ENCODE measurements at places on chromosomes 6 and 20. TPM values are rescaled to one million over a fixed set of nuclear protein-coding genes. Genes with fewer than 3 reads are reported as not detected.

GPX5 gene
- not detected for total RNA-seq

HLA-DOA gene
- 7.3 TPM for total RNA-seq

DNA sequence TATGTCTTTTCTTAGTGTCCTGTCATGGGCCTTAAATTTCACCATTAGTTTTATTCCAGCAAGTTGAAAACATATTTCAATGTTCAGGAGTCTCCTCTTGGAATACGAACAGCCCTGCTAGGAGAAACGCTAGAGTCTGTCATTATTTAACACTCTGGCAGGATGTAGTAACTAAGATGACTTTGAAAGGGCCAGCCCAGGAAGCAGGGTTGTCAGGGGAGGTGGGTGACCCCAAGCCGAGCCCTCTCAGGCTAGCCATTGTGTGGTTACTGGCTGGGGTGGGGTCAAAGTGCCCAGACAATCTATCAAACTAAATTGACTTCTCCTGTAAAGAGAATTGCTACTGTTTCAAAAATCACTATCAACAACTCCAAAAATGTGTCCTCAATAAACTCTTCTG, 67.8 kb downstream of the LY86 start:
- DNase-seq = no peak

DNA sequence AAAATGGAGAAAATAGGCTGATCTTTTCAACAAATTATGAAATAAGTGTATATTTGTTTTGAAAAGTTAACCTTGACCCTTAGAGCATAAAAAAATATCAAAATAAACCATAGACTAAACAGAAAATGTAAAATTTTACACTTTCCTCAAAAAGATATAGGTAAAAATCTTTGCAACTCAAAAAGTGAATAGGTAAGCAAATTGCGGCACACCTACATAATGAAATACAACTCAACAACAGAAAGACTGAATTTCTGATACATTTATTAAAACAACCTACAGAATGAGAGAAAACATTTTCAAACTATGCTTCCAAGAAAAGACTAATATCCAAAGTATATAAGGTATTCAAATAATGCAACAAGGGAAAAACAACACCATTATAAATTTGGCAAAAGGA, 425.7 kb upstream of the KHDRBS2 start:
- no peak for DNase-seq

GRCh38 chr6:139644821-139645220, 270.4 kb upstream of the CITED2 start:
- no peak for DNase-seq

LGSN gene
- total RNA-seq = not detected

GRCh38 chr6:138692978-138693909, 80.3 kb upstream of the CCDC28A start:
- DNase-seq = peak; percentile 62

DNA sequence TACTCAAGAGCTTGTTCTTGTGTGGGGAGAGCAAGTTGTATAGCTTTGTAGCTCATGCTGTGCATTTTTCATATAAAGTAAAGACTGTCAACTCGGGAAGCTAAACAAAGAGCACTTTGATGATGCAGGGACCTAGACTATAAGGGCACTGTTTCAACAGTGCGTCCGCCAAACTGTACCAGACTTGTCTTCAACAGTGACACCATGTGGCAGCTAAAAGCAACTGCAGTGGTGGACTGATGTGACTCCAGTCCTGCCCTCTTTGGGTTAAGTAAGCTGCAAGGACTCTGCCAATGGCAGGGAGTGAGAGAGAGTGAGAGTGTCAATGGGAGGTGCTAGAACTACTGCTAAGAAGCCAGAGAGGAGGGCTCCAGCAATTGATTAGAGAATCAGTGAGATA, 48.1 kb upstream of the MC3R start:
- DNase-seq = no peak

PCNA gene
- 77.1 TPM for total RNA-seq

GRCh38 chr6:106060167-106060566, 26.0 kb upstream of the PRDM1 start:
- DNase-seq = no peak

KHDC1L gene
- total RNA-seq = not detected

CLDN20 gene
- total RNA-seq = 0.23 TPM

DNA sequence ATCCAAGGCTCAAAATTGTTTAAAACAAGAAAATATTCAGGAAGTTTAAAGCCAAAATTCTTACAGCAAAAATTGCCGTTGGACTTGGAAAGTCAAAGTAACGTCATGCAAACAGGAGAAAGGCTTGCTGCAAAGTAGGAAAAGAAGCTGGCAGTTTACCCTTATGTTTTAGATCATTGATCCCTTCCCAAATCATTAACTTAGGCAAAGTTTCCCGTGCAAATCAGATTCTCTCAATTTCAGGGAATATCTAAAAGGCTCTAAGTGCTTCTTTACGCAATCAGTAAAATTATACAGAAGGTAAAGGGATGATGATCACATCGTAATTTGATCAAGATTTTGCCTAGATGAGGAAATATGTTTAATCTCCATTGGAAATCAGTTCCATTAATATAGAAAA, 197.5 kb downstream of the ALDH8A1 start:
- no peak for DNase-seq

DNA sequence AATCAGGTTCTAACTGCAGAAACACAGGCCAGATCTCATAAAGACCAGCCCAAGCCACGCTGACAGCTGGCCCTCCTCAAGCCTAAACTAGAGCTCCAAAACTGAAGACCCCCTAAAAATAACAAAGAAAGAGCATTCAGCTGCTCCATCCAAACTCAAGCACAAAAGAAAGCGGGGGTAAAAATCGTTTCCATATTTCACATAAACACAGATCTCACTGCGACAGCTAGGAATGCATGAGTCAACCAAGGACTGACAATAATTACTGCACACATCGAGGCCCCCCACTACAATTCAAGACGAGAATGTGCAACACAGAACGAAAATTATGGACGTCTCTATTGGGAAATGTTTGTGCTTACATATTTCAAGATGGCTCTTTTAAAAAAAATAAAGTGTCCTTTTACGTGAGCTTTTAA, 31.1 kb downstream of the CNKSR3 start:
- DNase-seq = no peak

DNA sequence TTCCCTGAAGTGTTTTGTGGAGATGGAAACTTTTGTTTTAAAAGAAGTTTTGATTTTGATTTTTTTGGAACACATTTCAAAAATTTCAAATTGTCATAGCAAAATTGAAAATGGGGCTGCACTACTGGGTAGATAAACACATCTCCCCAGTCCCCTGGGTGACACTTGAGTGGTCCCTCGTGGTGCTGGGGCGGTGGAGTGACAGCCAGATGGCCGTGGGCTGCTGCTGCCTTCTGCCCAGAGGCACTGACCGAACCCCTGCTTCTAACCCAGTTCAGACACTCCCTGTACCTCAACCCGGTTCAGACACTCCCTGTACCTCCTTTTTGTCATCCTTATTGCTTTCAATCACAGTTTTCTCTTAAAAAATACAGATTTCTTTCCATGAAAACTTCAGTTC, 69.9 kb upstream of the SYNJ2 start:
- no peak for DNase-seq

DNA sequence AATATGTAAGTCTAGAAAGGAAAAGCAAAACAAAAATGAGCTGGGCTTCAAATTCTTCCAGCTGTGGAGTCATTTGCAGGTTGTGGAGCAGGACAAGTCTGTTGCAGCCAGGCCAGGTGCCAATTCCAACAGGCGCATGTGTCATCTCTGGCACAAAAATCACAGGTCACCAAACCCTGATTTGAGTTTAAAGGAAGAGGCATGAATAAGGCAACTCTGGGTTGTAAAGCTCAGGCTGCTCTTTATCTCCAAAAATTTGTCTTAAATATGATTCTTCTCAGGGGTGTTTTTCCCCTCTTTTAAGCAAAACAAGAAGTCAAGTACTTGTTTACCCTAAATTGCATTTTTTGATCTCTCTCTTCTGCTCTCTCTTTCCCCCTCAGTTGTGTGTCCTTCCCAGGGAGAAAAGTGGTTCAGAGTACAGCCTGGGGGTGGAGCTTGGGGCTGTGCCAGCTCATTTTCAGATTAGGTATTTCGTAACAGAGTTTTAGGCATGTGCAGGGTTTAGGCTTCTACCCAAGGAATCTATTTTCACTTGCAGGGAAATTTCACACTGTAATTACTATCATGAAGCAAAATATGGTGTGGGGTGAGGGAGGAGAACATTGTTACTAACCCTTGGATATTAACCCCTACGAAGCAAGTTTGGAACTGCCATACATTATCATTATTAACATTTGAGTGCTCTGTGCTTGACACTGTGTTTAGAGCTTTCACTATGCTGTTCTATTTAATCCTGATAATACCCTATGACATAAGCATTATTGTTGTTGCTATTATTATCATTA, 8.3 kb upstream of the NCOA3 start:
- no peak for DNase-seq

- no peak for DNase-seq
Measured at GRCh38 chr6:40395066-40395697, 192.0 kb downstream of the LRFN2 start.

- no peak for DNase-seq
Measured at GRCh38 chr6:43070028-43070632, 6.0 kb upstream of the PTK7 start.

DNA sequence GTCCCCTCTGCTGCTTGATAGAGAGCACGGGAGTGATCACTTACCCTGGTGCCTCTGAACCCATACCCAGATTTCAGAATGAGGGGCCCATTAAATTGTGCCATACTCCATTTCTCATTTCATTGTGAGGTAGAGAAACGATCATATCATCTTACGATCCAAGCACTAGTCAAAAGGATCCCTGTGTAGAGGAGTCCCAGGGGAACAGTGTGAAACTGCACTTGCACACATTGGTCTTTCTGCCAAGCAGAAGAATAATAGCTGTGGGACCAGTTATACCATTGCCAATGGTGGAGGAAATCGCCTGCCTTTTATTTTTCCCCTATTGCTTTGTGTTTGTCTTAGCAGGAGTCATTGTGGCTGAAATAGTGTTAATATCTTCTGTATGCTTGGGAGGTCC, 161.9 kb downstream of the FARS2 start:
- no peak for DNase-seq

HSF2 gene
- 13.9 TPM for total RNA-seq

- no peak for DNase-seq
Measured at GRCh38 chr20:20184149-20184548, 131.8 kb downstream of the CFAP61 start.

DNA sequence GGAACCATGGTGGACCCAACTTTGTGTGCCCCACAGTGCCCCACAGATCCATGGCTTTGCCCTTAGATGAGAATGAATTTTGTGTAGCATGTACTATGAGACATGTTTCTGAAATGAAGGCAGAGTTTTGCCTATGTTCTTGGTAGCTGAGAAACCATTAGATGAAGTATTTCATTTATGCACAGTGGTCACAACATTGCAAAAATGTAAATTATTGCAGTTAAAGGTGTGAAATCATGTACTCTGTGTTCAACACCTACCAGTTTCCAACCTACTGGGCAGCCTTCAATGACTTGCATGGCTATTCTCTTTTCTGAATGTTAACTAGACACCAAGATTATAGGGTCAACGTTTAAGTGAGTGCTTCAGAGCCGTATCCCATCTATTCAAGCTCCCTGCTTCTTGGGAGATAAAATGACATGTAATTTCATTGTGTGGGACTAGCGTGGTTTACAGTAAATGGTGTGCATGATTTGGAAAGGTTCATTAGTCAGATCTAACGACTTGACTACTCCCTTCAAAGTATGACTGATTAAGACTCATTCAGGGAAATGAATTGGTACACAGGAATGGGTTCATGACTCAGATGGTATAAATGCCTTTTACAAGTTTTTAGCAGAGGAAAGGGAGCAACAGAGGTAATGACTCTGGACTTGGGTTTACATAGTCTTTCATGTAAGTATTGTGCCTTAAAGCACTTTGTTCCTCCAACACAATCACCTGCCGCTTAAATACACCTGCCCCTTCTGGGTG, 106.1 kb upstream of the AKIRIN2 start:
- DNase-seq = no peak

DNA sequence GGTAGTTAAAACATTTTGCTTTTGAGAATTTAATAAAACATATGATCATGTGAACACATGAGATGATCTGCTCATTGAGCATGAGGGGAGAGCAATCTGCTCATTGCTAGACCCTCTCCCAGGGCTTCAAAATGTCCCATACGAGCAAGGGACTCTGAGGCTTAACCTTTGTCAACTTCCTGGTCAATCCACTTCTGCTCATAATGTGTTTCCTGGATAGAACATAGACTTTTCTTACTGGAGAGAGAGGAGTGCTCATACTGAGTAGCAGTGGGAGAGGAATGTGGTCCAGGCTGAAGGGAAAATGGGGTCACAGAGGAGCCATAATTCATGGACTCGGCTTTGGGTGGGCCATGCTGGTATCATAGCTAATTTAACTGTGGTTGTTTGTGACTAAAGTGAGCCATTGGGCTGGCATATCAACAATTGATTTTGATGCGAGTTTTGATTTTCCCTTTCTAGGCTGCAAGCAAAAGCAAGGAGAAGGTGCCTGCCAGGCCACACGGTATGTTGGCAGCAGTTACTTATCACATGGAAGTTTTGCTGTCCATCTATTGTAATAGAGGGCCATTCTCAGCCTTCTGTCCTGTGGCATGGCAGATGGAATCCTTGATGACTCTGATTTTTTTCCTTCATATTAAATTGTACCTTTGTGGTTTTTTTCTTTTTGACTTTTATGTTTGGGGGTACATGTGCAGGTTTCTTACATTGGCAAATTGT, 20.8 kb upstream of the ADGRF4 start:
- no peak for DNase-seq

DNA sequence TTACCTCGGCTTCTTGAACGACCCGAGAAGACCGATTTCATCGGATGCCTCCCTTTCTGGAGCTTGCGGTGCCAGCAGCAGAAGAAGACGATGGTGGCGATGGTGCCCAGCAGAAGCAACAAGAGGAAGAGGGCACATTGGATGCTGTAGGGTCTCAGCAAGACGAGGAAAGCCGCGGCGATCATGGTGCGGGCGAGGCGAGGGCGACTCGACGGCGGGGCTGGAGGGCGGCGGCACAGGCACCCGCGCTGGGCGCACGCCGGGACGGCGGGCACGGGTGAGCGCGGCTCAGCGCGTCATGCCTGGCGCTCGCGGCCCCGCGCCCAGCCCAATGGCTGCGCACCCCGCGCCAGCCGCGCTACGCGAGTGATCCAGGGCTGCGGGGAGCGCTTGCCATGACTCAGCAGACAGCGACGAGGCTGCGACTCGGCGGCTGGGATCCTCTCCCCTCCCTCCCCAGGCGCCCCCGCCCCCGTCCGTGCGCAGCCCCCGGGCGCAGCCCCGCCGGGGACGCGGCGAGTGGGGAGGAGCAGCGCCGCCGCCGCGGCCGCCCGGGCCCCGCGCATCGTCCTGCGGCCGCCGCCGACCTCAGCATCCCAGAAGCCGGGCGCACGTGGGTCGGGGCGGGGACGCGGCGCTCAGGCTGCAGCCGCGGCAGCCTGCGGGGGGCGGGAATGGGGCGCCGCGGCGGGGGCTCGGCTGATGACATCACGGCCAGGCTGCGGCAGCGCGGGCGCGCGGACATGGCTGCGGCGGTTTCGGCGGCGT, at the start of gene BEND6:
Gene BEND6 (plus strand): TSS at position 705 of the 768 bp plus-strand sequence. CDS start 26,704 bp downstream, outside the sequence.
- DNase-seq = no peak

Measured in endothelial cell (in vitro differentiated cells).